ENCODE measurements at places on chromosomes 1 and 21.

DNA sequence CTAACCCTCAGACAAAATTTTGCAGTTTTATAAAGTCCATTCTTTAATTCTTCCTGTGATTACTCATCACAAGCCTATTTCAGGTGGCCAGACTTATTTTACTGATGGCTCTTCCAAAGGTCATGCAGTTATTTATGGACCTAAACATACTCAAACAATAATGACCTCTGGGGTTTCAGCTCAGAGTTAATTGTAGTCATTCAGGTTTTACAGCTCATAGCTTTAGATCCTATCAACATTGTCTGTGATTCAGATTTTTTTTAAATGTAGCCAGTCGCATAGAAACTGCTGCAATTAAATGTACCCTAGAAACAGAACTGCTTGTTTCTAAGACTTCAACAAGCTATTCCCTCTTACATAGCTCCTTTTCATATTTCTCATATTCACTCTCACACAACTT is 270.8 kb downstream of the COL11A1 start:
- no peak for DNase-seq

GRCh38 chr1:246179401-246179800 is 327.7 kb downstream of the SMYD3 start:
- no peak for DNase-seq

DNA sequence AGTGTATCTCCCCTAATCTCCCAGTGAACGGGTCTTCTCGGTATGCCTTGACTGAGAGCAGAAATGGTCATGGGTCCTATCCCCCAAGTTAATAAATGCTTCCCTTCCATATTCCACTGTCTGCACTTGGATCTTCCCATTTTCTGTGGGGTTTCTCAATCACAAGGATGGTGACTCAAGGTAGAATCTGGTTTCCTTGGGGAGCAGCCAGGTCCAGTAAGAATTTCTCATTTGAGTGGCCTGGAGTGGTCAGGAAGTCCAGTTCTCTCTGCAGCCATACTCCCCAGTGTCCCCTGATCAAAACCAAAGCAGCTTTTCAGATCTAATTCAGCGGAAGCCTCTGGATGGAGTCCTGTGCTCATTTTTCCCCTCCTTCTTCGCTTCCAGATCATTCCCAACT is 14.8 kb upstream of the SLC27A3 start:
- no peak for DNase-seq

GRCh38 chr1:15400627-15401026 is 9.1 kb upstream of the EFHD2 start:
- DNase-seq = no peak

DNA sequence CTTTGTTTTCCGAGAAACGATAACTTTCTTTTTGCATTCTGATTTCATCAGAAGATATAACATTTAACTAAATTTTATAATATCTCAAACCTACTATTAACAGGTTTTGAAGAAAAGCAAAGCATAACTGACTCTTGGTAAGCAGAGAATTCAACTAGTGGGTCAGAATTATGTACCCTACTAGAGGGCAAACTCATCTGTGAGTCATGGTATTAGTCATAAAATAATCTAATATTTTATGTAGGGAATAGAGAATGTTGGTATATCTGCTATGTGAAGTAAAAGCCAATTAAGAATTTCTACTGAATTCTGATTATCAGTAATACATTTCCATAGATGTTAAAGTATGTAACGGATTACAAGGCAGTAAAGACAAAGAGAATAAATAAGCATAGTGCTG is 56.8 kb downstream of the USP1 start:
- DNase-seq = no peak

DNA sequence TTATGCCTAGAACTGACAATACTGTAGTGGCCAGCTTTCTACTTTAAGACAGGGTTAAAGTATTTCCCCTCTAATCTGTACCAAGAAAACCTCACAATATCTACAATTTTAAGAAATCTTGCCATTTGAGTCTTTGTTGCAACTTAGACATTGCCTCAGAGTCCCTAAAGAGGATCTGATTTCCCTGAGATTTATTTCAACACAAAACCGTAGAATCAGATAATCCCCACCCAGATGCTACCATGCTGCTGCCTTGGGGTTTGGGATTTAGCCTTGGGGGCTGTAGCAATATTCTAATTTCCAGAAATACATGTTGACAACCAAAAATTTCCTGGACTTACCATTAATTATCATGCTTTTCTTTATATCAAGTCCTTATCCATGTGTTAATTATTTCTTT is 50.3 kb upstream of the DENND1B start:
- DNase-seq = no peak

DNA sequence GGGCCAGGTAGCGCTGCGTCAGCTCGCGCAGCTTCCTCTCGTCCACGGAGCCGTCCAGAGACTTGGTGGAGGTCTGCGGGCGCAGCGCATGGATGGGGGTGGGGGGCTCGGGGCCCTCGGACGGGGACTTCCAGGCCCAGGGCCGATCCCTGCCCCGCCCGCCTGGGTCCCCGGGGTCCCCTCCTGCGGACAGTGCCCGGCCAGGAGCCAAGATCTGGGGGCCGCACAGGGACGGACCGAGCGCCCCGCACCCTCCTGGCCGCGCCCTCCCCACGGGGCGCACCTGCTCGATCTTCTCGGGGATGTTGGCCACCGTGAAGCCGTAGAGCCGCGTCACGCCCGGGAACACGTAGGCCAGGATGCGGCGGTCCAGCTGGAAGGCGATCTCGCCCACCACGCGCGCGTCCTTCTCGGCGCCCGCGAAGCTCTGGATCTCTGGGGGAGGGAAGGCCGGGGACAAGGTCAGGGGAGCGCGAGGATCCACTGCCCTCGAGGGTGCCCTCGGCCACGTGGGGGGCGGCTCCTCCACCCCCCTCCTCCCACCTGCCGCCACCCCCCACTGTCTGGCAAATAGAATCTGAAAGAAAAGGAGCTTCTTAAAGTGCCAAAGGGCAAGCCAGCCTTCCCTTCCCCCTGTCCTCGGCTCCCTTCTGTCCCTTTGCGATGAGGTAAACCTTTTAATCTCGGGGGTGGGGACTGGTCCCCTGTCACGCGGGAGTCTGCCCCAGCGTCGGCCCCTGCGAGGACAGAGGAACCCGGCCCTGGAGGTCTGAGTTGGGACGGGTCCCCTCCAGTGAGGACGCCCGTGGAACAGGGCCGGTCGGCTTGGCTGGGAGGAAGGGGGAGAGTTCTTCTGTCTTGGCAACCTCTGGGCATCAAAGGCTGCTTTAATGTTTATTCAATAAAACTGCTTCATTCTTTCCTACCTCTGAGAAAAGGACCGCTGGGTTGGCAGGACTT is 6.5 kb upstream of the FTCD start:
- no peak for DNase-seq

DNA sequence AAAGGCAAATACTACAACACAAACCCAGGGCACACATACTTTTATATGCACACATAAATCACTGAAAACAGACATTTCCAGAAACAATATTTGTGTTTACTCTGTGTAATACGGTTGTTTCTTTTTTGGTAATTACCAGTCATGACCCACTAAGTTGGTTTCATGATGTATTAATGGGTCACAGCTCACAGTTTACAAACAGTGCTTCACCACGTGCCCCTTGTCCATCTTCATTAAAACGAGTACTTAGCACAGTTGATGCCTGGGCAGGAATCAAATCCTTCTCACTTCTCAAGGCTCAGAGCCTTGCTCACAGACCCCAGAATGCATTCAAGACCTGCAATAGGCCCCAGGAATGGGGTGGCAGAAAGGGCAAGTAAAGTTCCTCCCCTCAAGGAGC is 13.8 kb downstream of the SSBP3 start:
- no peak for DNase-seq
